ENCODE measurements at places on chromosomes 16 and 17. TPM values are rescaled to one million over a fixed set of nuclear protein-coding genes. Genes with fewer than 3 reads are reported as not detected.

Gene SLC2A4
- total RNA-seq = 0.38 TPM

Gene CPNE7
- total RNA-seq = 11.5 TPM

Gene TVP23C
- total RNA-seq = 8.1 TPM

Gene IRX3
- total RNA-seq = 4.1 TPM

Gene TSPAN10
- 0.17 TPM for total RNA-seq

Gene ACE
- 1.6 TPM for total RNA-seq

Gene KRTAP9-8
- total RNA-seq = not detected

Gene KRT15
- total RNA-seq = 1.3 TPM

Gene ANKRD40
- total RNA-seq = 30.7 TPM

Gene ZNF688
- 16.6 TPM for total RNA-seq

Gene DNAAF8
- 1.8 TPM for total RNA-seq

Gene HLF
- 0.25 TPM for total RNA-seq

Gene PSMD3
- total RNA-seq = 102 TPM

Gene ADAM11
- total RNA-seq = 0.21 TPM

Gene NMRAL1
- 59.5 TPM for total RNA-seq

Gene KCNJ12
- 5.9 TPM for total RNA-seq

Gene SDR42E1
- 9.5 TPM for total RNA-seq

Gene CCL4L2
- not detected for total RNA-seq

Gene HNF1B
- total RNA-seq = 15.1 TPM

Gene DDX19B
- total RNA-seq = 41.8 TPM

Gene CCL17
- not detected for total RNA-seq

Gene KRTAP1-5
- total RNA-seq = not detected

Gene HSPB9
- not detected for total RNA-seq

Gene DVL2
- 57.1 TPM for total RNA-seq

Gene CFAP119
- total RNA-seq = 1.6 TPM

Gene KCNAB3
- 0.29 TPM for total RNA-seq

Gene ARL5C
- total RNA-seq = not detected

Gene CDRT15L2
- not detected for total RNA-seq

Gene SKAP1
- 3.6 TPM for total RNA-seq

Gene FOXN1
- not detected for total RNA-seq

Gene ITGAL
- total RNA-seq = 0.04 TPM

Gene AOC2
- total RNA-seq = 3.7 TPM

Gene MT1E
- 75.8 TPM for total RNA-seq

Gene CCL16
- not detected for total RNA-seq

Gene NXN
- total RNA-seq = 30.2 TPM

Gene NUTF2
- total RNA-seq = 156 TPM

Gene ALOXE3
- total RNA-seq = 0.75 TPM

Gene FA2H
- total RNA-seq = 12.4 TPM

Gene PLD6
- 9.7 TPM for total RNA-seq

Gene SYNGR3
- 11.3 TPM for total RNA-seq

Gene PSMC5
- 77.6 TPM for total RNA-seq

Gene PRR11
- total RNA-seq = 8.1 TPM

Gene TBX4
- total RNA-seq = not detected

Gene STAT5B
- total RNA-seq = 27.5 TPM

Gene GNG13
- not detected for total RNA-seq

Gene PLD2
- 28.6 TPM for total RNA-seq

Gene ATP1B2
- total RNA-seq = not detected

Gene CMTM2
- total RNA-seq = 0.54 TPM

Gene CMIP
- 41.6 TPM for total RNA-seq

Gene SDK2
- total RNA-seq = 1.6 TPM

Gene CAMKK1
- 7.8 TPM for total RNA-seq

Gene KRT24
- total RNA-seq = not detected

Gene KRTAP1-4
- total RNA-seq = not detected

All from kidney epithelial cell (primary cell).